ENCODE measurements at places on chromosomes 5 and 9.

GRCh38 chr9:112844771-112845542 is 45.7 kb downstream of the SLC46A2 start:
- peak; percentile 54 for DNase-seq

DNA sequence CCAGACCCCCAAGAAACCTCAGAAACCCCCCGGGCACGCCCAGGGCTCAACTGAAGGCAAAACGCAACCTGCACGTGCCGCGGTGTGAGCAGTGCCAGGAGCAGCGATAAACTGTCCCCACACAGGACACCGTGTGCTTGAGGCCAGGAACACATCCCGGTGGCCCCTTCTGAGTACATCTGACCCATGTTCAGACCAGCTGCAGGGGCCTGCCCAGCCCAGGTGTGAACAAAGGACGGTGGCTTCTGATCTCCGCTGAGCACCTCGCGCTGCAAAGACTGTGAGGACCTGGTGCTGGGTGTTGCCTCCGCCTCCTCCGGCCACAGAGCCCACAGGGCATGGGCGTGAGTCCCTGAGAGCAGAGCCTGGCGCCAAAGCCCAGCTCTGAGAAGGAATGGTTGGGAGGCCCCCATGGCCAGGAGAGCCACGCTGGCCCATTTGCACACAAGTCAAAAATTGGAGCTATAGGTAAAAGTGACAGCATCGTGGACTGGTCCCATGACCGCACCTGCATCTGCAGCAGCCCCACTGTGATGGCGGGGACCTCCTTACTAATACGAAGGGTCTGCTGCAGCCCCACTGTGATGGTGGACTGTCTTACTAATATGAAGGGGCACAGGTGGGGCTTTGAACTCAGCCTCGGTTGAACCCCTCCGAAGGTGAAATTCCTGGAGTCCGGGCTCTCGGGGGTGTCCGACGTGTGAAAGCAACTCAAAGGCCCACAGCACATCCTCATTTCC is 31.5 kb downstream of the NDUFS6 start:
- DNase-seq, result no peak

GRCh38 chr9:73981405-73981804 is 515.7 kb upstream of the RORB start:
- no peak for DNase-seq

DNA sequence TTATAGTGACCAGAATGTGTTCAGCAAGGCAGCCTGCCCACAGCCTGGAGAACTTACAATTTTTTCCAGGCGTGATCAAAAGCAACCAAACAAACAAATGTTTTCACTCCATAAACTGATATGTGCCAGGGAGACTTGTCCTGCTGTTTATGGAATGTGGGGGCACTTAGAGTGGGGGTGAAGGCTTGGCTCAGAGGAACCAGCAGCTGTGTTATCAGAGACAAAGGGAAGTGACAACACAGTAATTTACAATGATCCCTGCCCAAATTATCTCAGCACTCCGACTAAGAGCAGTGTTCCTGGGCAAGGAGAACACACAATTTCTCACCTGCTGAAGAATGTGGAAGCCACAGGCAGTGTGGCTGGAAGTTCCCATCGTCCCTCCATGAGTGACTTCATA is 429.1 kb upstream of the IRX4 start:
- no peak for DNase-seq

- no peak for DNase-seq
Measured at GRCh38 chr5:132500244-132500930, 9.8 kb upstream of the IRF1 start.

DNA sequence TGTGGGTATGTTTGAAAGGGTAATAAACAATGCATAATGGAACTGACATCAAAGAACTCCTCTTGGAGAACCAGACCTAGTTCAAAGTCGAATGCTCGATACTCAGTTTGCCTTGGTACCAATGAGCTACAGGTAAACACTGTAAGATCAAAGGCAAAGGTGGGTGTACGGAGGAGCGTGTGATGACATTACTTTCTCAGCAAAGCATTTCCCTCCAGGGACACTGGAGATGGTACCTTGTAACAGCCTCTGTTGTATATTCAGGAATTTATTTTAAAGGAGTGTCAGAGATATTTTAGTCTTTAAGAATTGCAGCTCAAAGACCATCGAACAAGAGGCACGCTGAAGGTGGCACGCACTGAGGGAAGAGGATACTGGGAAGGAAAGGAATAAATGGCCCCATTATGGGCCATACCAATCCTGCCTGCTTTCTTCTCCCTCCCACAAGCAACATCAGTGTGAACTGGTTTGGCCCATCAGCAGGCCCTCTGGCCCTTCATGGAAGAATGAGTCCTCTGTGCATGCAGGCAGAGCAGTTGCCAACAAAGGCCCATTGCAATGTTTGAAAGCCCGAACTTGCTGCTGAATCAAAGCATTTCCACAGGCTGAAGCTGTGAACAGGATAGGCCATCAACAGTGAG is 410.2 kb downstream of the ACTL7B start:
- no peak for DNase-seq

- no peak for DNase-seq
Measured at GRCh38 chr9:79592726-79593493, 21.1 kb downstream of the TLE4 start.

GRCh38 chr9:122076117-122076516 is 17.0 kb downstream of the TTLL11 start:
- DNase-seq, result no peak

DNA sequence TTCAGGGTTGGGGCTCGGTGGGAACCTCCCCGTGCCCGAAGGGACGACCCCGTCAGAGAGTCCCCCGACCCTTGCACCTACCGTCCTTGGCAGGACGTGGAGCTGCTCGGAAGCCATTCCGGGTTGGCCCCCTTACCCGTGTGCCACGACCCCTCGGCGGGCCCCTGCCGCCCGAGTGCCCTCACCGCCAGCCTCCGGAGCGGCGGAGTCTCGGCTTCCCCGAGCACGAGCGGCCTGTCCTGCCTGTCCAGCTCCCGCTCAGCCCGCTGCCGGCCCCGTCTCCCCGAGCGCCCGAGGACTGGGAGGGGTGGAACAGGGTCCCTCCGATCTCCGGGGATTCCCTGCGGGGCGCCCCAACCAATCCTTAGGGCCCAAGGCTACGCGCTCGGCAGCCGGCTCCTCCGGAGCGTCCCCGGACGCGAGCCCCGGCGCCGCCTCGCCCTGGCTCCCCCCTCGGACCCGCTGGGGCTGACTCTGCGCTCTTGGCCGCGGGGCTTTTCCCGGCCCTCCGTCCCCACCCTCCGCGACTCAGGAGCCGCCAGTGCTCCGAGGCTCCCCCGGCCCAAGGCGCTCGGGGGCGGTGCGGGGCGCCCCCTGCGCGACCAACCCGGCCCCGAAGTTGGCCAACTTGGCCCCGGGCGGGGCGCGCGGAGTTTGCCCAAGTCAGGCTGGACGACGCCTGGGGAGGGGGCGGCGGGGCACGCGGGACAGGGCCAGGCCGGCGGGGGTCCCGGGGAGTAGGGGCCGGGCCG is 654 bp downstream of the ADAMTS2 start:
- no peak for DNase-seq

DNA sequence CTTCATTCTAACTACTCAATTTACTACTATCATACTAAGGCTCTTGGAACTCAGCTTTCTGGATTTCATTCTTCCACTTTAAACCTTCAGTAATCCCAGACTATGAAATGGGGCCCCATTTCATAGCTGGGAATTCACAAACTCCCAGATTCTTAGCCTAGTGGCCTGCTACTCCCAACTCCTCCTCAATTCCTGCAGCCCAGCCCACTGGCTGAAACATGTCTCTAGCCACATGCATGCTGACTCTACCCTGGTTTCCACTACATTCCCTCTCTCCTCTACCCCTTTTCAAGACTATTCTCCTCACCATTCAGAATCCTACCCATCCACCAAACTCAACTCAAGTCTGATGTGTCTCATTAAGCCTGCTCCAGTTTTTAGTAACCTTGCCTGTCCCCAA is 370.6 kb downstream of the BNC2 start:
- DNase-seq, result no peak

DNA sequence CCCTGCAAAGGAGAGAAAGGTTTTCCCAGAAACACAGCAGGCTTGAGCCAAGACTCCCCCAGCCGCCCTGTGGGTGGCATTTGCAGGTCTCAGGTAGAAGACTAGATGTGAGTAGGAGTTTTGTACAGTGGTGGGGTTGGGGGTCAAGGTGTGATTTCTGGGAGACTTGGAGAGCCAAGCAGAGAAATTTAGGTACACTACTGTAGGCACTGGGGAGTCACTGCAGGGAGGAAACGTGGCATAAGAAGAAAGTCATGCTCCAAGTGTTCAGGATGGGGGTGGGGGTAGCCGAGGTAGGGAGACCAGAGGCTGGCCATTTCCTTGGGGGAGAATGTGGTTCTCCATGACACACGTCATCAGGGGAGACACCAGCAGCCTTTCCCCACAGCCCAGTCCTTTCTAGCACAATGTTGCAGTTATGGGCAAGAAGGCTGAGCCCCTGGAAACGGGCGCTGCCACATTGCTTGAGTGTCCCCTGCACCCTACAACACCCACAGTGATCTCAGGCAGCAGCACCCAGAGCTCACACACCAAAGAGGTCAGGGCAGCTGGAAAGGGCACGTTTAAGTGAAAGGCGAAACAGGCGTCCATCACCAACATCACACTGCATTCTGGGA is 210.5 kb downstream of the FSTL4 start:
- no peak for DNase-seq

GRCh38 chr5:178784391-178784790 is 53.9 kb upstream of the ZNF354A start:
- no peak for DNase-seq

DNA sequence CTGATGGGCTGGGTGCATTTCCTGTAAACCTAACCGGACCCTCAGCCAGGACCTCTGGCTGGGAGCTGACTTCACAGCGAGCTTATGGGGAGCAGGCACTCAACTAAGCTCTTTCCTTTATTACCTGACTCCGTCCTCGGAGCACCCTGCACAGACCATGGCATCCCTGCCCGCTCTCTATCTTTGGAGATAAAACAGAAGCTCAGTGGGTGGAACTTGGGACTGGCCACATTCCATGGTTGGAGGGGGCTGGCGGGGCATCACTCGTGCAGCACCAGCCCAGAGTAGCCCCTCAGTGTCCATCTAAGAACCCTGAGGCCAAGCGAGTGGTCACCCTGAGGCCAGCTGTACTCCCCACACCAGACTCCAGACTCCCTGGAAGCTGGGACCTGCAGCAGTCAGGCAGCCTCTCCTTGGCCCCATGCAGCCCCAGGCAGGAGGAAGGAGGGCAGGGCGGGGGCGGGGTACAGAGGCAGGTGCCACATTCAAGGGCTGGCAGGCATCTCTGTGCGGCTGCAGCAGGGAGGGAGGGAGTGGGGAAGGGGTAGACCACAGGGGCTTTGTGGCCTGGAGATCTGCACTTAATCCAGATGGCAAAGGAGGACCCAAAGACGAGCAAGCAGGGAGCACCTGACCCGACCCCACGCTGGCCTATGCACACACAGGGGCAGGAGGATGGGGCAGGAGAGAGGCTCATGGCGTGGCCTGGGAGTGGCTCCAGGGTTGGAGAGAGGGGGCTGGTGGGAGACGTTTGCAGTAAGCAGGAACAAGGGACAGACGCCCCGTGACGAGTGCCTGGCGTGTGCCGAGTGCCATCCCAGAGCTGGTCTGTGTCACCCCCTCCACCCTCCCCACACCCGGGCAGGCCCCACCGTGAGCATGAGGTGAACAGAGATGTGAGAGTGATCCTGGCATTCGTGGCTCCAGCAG is 26.1 kb downstream of the GLT6D1 start:
- DNase-seq, result no peak

GRCh38 chr9:72814083-72814597 is 138.7 kb downstream of the ALDH1A1 start:
- no peak for DNase-seq

- DNase-seq, result no peak
Measured at GRCh38 chr9:117180896-117181445, 233.9 kb downstream of the ASTN2 start.

GRCh38 chr9:126217797-126218196 is 108.8 kb upstream of the MVB12B start:
- DNase-seq, result no peak

DNA sequence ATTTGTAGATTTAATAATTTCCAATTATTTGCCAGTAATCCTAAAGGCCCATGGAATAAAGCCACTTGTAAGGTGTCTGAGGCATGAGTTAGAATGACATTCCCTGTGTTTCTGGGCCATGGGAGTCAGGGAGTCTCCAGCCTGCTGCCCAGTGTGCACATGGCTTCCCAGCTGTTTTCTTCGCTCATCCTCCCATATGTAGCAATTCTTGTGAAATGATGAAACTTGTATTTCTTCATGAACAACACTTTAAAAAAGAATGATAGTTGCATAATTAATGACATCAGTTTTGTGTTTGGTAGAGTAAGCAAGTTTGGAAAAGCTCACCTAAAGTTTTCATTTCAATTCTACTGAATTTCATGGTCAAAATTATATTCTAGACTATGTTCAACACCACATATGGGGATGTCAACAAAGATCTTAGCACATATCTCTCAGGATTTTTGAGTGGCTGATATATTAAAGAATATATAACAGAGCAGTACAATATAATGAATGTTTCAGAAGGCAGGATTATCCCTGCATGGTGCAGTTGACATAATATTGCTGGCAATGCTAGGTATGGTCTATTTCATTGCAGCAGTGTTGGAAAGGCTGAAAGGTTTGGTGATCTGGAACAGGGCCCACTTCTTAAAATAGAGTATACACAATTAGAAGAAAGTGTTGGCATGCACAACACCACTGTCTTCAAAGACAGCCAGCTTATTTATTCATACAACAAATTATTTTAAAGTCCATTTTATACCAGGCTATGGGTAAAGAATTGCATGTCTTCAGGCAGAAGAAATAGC is 44.7 kb downstream of the GRIN3A start:
- DNase-seq, result no peak

DNA sequence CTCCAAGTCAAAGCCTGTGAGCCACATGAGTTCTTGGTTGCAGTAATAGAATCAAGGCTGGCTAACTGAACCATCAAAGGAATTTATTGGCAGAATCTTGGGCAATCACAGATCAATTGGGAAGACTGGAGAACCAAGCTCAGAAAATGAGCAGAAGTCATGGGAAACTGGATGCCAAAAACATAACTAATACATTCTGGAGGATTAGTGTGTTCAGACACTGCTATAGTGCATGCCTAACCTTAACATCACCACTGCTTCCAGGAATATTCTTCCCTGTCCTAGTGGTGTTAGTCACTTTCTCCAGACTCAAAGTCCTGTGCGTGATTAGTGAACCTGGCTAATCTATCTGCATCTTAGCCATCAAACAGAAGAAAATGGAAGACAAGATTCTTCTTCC is 843.7 kb downstream of the EFNA5 start:
- no peak for DNase-seq

DNA sequence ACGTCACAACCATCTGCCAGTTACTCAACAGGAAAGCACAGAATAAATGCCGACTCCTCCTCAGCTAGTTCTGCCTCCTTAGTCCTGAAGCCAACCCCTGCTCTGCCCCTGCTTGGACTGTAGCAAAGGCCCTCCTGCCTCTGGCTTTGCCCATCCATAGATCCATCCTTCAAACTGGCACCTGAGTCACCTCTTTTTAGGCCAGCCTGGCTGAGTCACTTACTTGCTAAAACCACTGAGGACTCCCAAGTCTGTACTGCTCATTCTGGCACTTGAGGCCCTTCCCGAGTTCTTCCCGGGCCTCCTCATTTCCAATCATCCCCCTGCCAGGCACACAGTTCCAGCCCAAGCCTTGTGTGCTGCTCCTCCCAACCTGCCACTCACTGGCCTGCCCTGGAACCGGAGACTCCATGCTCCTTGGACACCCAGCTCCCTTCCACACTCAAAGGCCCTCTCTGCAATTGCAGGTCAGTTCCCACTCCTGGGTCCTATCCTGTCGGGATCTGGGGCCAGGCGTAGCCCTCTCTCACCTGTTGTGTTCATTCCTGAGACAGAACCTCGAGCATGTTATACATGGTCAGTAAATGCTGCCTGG is 220.1 kb downstream of the DAB2IP start:
- DNase-seq, result no peak

GRCh38 chr5:78905084-78905938 is 79.8 kb downstream of the ARSB start:
- no peak for DNase-seq
